Fibroblast of skin of right quadriceps (primary cell): ENCODE measurements at places on chromosomes 3 and 15.

DNA sequence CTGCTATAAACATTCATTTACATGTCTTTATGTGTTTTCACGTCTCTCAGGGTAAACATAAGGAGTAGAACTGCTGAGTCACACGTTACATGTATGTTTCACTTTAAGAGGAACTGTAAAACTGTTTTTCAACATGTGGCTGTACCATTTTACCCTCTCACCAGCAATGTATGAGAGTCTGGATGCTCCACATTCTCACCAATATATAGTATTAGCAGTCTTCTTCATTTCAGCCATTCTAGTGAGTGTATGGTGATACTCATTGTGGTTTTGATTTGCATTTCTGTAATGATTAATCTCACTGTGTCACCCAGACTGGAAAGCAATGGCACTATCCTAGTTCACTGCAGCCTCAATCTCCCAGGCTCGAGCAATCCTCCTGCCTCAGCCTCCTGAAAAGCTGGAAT is 37.1 kb downstream of the PHC3 start:
- DNase-seq = no peak

DNA sequence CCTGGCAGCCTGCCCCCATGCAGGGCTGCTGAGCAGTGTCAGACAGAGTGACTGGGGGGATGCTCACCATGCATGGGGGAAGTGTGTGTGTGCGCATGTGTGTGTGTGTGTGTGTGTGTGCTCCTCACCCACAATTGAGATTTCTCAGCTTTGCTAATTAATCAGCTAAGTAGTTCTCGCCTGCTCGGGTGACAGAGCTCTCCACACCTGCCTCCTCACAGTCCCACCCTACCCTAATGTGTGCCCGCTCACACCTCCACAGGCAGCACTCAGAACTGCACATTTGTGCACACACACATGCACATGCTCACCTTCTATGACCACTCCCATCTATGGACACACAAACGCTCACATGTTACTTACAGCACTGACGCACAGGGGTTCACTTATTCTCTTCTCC is 37.3 kb downstream of the CACNA2D2 start:
- no peak for DNase-seq

DNA sequence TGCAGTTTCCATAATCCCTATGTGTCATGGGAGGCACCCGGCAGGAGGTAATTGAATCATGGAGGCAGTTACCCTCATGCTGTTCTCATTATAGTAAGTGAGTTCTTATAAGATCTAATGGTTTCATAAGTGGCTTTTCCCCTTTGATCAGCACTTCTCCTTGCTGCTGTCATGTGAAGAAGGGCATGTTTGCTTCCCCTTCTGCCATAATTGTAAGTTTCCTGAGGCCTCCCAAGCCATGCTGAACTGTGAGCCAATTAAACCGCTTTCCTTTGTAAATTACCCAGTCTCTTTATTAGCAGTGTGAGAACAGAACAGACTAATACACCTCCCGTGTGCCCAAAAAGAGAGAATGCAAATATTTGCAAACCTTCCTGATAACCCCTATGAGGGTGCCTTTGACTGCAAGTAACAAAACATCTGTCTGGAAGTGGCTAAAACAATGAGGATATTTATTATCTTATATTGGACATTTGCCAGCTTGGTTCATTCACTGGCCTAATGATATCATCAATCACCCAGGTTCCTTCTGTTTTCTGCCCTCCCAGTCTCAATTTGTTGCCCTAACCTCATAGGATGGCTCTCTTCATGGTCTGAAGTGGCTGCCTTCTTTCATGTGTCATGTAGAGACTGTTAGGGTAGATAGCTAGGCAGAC is 68.7 kb downstream of the BHLHE40 start:
- DNase-seq = no peak

GRCh38 chr15:48631176-48631770 is 14.2 kb downstream of the FBN1 start:
- DNase-seq = no peak

DNA sequence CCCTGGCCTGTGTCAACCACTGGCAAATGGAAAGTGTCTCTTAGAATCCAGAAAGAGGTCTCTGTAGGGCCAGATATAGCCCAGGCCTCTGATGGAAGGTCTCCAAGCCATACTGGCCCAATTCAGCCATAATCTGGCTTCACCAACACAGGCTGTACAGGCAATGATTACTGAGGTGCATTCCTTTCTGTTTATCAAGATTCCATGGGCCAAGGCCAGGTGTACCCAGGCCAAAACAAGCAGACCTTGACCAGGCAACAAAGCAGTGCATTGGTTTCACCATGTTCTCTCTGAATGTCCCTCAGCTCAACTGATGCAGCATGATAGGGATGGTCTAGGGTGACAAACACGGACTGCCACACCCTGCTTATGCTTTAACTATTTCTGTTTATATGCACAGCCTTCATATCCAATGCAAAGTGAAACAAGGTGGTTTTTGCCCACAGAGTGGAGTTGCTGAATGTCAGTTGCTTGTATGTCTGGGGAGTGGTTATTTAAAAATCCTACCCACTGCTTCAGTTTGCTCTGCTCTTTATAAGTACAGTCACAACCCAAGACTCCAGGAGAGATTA is 25.2 kb downstream of the CCNL1 start:
- DNase-seq = no peak

DNA sequence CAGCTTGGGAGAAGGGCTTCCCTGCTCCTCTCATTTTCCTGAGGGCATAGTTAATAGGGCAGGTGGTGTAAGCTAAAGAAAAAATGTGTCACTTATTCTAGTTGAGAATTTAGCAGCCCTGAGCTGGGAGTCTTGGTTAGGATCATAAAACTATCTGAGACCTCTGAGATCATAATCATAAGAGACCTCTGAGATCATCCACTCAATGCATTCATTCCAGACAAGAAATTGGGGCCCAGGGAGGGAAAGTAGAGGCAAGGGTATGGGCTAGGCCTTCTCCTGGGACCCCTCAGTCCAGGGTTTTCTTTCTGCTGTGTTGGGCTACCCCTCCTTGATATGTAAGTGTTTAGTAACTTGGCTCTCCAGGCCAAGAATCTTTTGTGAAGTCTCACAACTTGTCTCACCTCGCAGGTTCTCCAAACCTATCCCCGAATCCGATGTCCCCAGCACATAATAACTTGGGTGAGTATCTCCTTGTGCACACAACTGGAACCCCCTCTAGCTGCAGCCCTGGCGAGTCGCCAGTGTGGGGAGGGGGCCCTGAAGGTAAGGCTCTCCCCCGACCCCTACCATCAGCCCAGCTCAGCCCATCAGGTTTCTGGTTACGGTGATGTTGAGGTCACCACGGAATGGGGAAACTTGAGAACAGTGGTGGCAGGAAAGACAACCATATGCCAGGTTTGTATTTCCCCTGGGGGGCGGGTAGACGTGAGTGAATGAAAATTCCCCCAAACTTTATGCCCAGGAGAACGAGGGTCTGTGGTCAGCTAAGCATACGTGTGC is 84.1 kb downstream of the AAGAB start:
- DNase-seq = no peak
